Right renal cortex interstitium (tissue), 3 donors: ENCODE measurements at places on chromosomes 2 and 18. TPM values are rescaled to one million over a fixed set of nuclear protein-coding genes. Genes with fewer than 3 reads are reported as not detected.

DNA sequence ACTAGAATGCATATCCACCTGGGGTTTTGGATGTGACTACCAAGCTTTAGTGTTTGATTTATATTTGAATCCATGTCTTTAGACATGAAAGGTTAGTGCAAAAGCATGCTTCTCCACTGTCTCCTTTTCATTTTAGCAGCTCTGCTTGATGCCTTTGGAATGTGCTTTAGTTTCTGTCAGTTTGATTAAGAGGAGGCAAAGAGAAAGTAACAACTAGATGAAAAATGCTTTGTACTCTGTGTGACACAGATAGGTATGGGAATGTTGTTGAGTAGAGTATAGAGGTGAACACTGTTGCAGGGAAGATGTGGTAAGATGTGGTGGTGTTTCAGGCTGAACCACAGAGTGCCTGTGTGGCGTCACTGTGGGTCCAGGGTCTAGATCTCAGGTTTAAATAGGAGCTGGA, 19.8 kb downstream of the PIK3C3 start:
- no peak for DNase-seq

DNA sequence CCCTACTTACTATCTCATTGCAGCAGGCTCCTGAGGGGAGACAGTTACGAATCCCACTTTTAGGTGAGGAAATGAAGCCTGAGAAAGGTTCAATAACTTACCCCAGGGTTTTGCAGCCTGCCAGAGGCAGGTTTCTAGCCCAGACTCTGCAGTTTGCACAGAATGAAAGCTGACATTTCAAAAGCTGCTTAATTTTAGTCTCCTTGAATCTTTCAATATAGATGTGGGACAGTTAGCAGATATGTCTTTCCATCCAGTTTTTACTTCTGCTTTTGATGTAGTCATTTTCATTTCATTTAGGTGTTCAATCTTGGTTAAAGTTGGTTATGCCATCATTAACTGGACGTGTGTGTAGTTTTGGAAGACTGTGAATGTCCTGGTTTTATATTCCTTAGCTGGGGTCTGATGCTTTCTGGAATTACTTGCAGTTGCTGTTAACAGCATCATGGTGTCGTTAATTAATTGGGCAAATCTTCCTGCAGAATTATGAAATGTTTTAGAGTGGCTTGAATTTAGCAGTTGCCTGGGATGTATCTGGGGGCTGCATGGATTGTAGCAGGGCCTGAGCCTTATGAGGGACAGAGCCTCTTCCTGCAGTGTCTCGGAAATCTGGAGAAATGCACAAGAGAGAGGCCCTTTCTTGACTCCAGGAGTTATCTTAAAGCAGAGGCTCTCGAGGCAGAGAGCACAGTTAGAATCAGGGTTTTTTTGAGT, 100.8 kb downstream of the ZNF532 start:
- DNase-seq = no peak

- no peak for DNase-seq
These were observed 1.1 kb downstream of the SPAG16 start for GRCh38 chr2:213285404-213285803.

- DNase-seq = no peak
These were observed 5.8 kb upstream of the GPD2 start for GRCh38 chr2:156430236-156430979.

The LDLRAD4 gene
- polyA plus RNA-seq = 9.6 TPM

The POTEJ gene
- 0.06 TPM for polyA plus RNA-seq

The TNFRSF11A gene
- polyA plus RNA-seq = 2.3 TPM
